ENCODE measurements at places on chromosomes 7 and 10.

DNA sequence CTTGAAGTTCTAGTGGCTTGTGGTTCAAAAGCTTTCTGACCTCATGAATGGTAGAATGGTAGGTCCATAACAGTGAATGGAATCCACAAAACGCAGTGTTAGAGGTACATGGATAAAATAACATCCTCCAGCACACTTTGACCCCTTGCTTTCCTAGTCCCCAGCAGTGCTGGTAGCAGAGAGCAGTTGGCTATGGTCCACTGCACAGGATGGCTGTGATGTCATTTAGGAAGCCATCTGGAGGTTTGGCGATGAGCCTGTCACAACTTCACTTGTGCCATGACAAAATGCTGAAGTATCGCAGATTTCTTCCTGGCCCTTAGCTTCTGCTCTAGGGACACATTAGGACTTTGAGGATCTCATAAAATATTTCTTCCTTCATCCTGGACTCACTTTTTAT lies 300.0 kb upstream of the FZD8 start:
- DNase-seq = no peak

DNA sequence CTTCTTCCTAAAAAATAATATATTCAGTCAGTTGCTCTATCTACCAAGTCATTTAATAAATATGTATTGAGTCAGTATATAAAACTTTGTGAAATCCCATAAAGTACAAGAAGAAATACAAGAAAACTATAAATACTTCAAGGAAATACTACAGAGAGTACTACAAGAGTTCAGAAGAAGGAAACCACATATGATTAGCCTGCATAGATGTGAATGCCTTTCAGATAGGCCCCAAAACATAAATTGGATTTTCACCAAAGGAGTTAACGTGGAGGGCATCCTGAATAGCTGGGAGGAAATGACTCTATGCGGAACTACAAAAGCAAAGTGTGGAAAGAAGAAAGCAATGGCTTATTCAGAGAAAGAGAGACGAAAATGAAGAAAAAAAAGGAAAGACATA lies 120.1 kb downstream of the LRRN3 start:
- no peak for DNase-seq

DNA sequence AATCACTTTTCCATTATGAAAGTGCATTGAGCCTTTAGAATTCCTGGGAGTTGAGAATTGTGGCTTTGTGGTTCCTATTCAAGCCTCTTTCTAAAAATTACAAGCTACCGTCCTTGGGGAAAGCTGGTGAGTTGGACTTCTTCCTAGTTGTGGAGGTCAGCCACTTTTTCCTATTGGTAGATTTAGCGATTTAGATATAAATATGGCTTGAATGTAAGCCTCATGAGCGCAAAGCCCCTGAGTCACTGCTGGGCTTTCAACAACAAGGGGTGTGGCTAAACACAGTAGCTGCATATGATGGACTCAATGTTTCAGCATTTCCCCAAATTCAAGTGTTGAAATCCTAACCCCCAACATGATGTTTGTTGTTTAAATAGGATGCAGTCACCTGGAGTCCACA lies 150.0 kb upstream of the IGFBP3 start:
- DNase-seq = no peak

GRCh38 chr7:6234384-6234783 lies 38.0 kb downstream of the CYTH3 start:
- no peak for DNase-seq

- DNase-seq = no peak
Observed at GRCh38 chr10:96596422-96597407, 9.9 kb upstream of the TM9SF3 start.

GRCh38 chr7:86904949-86905834 lies 154.3 kb downstream of the ELAPOR2 start:
- DNase-seq = no peak

DNA sequence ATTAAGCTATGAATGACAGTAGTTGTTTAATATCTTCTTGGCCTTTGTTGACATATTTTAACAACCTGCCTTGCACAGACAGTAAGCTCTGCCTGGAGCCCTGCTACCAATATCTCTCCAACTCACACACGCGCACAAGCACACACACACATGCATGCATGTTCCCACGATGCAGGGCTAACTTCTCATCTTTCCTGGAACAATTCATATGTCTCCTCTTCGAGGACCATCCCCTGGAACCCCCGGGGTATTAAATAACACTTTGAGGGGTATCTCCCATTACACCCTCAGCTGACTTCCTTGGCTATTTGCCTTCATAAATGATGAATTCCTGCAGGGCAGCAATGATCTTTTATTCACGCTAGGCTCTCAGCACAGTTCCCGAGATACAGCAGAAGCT lies 258.0 kb downstream of the TRIL start:
- DNase-seq = no peak

- DNase-seq = no peak
Observed at GRCh38 chr10:80163741-80164341, 31.3 kb downstream of the PLAC9 start.

DNA sequence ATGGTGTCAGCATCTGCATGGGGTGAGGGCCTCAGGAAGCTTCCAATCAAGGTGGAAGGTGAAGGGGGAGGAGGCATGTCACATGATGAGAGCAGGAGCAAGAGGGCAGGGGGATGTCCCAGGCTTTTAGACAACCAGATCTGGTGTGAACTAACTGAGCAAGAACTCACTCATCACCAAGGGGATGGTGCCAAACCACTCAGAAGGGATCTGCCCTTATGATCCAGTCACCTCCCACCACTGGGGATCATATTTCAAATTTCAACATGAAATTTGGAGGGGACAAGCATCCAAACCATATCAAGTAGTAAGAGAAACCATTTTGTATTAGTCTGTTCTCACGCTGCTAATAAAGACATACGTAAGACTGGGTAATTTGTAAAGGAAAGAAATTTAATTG lies 33.6 kb downstream of the THNSL1 start:
- DNase-seq = no peak

GRCh38 chr7:95004618-95005247 lies 97.3 kb downstream of the PPP1R9A start:
- DNase-seq = no peak

- no peak for DNase-seq
Observed at GRCh38 chr10:81068460-81068859, 530.8 kb downstream of the SH2D4B start.

GRCh38 chr7:8973601-8974000 lies 540.2 kb downstream of the NXPH1 start:
- DNase-seq = no peak

DNA sequence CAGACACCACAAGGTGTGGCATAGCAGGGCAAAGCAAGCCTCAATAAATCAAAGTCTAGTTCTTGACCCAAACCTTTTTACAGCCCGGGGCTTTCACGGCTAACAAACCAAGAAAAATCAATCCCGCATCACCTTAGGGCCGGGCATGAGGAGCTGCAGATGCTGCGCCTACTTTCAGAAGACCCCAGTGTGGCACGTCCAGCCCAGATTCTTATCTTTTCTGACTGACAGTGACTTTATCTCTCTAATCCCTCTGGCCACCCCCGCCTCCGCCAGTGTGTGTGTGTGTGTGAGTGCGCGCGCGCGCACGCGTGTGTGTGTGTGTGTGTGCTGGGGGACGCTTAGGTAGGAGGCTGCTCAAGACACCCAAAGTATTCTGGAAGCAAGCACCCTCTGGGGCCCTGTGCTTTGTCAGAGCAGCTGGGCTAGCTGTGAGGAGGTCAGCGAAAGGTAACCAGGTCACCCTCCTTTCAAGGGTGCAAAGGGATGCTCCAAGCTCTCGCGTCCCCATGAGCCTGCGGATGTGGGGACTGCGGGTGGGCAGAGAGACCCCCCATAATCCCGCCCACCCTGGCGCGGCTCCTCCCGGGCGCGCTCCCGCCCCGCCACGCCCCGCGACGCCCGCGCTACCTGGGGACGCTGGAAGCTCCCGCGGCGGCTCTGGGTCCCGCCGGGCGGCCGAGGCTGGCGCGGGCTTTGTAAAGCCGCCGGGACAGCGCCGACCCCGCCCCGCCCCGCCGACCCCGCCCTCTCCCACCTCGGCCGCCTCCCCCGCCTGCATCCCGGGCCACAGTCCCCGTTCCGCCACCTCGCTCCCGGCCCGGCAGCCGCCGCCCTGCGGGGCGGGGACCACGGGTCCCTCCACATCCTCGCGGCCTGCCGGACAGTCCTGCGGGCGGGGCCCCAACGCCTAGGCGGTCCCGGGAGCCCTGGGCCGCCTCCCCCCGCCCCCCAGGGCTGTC lies 57.1 kb upstream of the RHOBTB1 start:
- DNase-seq = no peak

- DNase-seq = no peak
Observed at GRCh38 chr10:48444861-48445841, 138.7 kb downstream of the MAPK8 start.

GRCh38 chr10:84525120-84525806 lies 196.9 kb downstream of the CCSER2 start:
- no peak for DNase-seq
